ENCODE measurements at places on chromosomes 5 and 9.

DNA sequence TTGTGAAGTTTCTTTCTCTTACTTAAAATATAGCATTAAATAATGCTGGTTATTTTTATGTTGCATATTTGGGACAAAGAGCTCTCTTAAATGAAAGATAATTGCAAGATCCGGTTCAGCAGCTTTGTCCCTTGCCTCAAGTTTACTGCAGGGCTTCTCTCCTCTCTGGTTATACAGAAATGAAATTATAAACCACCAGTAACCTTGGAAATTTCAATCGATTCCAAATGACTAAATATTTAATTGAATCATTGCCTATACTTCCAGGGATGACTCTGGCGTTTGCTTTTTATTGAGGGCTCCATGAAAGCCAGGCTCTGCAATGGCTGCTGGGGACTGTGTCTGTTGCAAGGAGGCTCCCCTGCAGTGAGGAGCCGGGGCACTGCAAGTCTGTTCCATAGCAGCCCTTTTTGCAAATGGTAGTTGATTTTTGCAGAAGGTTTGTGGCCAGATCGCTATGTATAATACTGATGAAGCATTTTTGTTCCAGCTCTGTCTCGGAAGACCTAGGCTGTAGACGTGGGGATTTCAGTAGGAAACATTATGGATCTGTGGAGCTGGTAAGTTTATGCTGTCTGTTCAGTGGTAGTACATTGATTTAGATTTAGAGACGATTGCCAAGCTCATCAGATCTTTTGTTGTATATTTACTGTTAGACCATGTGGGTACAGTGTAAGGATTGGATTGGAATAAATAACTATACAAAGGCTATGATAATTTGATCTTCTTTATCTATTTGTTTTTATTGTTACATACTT lies at the start of gene GARNL3:
TSS of gene GARNL3 (plus strand) at position 313 of the 758 bp plus-strand sequence. CDS start at position 417, 104 bp downstream.
- DNase-seq = no peak

GRCh38 chr9:134889386-134890154 lies 9.0 kb downstream of the FCN2 start:
- peak; percentile 41 for DNase-seq

GRCh38 chr9:114806526-114806900 lies 674 bp upstream of the TNFSF15 start:
- DNase-seq = no peak

DNA sequence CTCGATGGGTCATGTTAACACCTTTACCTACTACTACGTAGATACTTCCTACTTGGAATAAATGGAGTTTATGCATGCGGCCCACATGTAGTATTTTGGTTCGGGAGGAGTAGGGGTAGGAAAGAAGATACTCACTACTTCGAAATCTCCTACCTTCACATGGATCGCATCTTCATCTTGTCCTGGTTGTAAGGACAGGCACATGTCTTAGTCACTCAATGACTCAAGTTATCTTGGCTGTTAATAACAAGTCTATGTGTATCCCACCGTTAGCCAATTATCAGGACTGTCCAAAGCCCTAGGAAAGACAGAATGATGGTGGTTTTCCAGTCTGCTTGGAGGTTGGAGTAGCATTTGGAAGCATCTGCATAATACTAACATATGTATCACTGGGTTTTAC lies 24.1 kb downstream of the CMYA5 start:
- DNase-seq = no peak

- DNase-seq = no peak
Observed at GRCh38 chr5:28084069-28084468, 1045.7 kb upstream of the CDH9 start.

DNA sequence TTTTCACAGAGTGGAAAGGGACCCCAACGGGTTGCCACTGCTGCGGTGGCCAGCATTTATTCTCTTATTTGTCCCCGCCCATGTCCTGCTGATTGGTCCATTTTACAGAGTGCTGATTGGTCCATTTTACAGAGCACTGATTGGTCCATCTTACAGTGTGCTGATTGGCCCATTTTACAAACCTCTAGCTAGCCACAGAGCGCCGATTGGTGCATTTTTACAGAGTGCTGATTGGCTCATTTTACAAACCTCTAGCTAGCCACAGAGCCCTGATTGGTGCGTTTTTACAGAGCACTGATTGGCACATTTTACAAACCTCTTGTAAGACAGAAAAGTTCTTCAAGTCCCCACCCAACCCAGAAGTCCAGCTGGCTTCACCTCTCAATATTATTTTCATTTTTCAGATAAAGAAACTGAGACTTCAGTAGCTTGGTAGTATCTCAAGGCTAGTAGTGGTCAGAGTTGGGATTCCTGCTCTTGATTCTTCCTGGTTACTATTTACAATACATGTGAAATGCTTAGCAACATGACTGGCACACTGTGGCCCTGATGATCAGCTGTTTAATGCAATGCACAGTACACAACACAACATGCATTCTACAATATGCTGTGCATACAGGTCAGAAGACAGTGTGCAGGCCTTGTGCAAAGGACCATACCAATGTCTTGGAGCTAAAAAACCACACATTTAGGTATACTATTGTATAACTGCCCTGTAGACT lies 63.6 kb upstream of the BOD1 start:
- no peak for DNase-seq

GRCh38 chr9:90013778-90014177 lies 409.0 kb downstream of the GADD45G start:
- DNase-seq = no peak

- no peak for DNase-seq
Observed at GRCh38 chr5:7589800-7590199, 193.9 kb downstream of the ADCY2 start.

- no peak for DNase-seq
Observed at GRCh38 chr5:142508591-142508990, 177.3 kb downstream of the FGF1 start.

- DNase-seq = no peak
Observed at GRCh38 chr5:39187831-39188731, 31.3 kb downstream of the FYB1 start.

GRCh38 chr9:133842174-133842573 lies 104.0 kb upstream of the SARDH start:
- DNase-seq = no peak

GRCh38 chr9:16718296-16718695 lies 152.2 kb downstream of the BNC2 start:
- DNase-seq = no peak

GRCh38 chr5:52577546-52577945 lies 210.2 kb upstream of the ITGA1 start:
- no peak for DNase-seq

DNA sequence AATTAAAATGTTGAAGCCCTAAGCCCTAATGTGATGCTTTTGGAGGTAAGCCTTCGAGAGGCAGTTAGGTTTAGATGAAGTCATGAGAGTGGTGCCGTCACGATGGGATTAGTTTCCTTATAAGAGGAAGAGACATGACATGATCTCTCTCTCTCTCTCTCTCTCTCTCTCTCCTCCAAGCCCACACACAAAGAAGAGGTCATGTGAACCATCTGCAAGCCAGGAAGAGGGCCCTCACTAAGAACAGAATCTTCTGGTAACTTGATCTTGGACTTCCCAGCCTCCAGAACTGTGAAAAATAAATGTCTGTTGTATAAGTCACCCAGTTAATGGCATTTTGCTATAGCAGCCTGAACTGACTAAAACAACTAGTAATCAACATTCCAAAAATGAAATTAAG lies 175.5 kb downstream of the GNA14 start:
- no peak for DNase-seq

DNA sequence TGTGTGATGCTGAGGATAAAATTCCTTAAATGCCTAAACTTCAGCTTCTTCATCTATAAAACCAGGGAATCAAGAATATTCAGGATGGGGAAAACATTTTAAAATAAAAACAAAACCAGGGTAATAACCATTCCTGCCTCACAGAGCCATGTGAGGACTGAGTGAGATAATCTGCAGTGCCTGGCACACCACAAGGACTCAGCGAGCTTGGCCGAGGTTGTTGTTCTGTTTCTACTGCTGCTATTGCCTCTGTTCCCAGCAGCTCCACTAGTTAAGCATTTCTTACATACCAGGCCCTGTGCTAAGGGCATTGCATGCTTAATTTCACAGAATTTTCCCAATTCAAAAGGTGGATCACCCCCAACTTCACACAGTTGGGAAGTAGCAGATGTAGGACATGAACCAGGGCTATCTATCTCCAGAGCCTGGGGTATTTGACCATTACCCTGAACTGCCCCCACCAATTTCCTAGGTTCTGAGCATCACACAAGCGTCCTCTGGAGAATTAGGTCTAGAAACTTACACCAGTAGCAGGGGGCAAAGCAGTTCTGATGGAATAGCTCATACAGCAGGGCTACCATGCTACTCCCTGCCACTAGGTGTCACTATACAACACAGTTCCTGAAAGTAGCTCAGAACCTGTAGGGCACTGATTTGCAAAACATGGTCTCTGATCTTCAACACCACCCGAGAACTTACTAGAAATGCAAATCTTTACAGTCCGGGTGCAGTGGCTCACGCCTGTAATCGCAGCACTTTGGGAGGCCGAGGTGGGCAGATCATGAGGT lies 74.3 kb downstream of the LRSAM1 start:
- DNase-seq = no peak

DNA sequence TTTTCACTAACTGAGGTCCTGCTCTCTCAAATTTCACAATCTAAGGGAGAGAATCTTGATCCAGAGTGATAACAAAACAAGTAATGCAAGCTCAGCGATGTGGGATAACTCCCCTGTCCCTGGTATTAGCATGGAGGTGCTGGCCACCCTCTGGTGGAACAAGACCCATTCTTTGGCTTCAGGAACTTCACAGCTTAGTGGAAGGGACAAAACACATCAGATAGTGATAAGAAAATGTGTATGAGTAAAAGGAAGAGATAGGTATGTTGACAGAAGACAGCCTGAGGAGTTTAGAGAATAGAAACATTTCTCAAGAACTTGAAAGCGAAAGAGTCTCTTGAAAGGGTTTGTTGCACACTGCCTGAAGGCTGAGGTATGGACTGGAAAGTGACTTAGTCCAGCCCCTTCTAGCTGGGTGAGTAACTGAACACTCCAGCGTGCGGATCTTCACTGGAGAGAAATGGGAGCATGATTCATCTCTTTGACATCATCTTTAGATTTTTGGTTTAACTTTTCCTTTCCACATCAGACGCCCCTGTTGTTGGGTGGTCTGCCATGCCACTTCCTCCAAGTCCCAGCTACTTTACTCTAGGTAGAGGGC lies 25.4 kb upstream of the ZSWIM6 start:
- DNase-seq = no peak

- peak; percentile 21 for DNase-seq
Observed at GRCh38 chr5:1542781-1543180, 19.0 kb upstream of the LPCAT1 start.

GRCh38 chr5:55483885-55484284 lies 50.9 kb downstream of the PLPP1 start:
- DNase-seq = no peak

DNA sequence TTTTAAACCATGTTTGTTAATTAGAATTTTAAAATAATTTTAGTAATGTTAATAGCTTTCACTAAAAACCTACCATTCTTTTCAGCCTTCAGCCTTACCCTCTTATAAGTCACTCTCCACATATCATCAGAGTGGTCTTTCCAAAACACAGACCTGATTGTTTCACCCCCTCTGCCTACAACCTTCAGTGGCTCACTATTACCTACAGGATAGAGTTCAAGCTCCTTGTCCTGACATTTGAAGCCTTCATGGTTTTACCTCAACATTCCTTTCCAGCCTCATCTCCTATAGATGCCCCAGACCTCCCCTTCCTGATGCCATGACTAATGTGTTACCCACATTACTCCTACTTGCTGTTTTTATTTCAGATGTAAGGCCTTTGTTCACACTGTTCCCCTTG lies 27.8 kb upstream of the STRBP start:
- no peak for DNase-seq

DNA sequence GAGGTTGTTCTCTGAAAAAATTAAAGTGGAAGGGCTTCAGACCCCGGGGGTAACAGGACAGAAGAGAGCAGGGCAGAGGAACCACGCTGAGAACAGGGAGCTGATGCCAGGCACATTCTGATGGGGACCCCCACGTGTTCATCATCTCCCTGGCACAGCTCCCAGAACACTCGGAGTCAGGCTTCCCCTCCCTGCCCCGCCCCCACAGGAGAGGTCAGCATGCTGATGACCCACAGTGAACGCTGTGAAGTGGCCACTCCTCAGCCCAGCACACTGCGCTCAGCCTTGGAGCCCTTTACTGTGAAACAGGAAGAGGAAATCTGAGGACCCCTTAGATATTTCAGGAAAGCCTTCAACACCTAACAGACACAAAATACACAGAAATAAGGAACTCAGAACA lies 16.4 kb downstream of the RETREG1 start:
- no peak for DNase-seq

- DNase-seq = no peak
Observed at GRCh38 chr5:128637031-128637430, 99.0 kb upstream of the FBN2 start.

GRCh38 chr9:98811051-98811650 lies 3.7 kb downstream of the GALNT12 start:
- DNase-seq = no peak

DNA sequence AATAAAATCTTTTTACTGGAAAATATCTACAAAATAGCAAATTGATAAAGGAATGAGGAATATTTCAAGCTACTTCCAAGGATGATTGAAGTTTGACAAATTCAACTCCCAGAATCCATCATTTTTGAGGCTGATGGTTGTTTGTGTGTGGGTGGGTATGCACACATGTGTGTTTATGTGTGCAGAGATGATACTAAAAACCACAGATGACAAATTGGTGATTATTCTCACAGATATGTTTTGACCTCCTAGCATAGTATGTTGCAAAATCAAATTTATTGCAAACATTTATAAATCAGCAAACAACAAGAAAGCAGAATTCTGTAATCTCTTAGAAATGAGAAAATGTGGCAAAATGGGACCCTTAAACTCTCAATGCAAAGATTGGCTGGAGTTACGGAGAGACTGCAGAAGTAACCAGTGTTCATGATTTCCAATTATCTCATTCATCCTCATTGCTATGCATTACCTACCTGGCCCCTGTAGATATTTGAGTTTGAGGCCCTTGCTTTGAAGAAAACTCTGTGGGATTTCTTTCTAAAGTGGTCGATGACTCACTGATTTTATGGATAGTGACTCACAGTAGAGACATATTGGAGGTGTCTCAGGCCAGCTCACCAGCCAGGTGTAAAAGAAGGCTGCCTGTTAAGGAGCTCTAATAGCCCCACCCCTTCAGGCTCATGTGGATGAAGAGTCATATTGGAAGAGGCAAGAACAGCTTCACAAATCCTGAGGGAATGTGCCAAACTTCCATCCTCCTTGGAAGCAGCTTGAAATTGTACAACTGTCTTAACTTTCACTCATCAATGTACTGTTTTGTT lies 44.6 kb upstream of the TMC1 start:
- DNase-seq = peak; percentile 60

GRCh38 chr9:129566563-129567266 lies 54.2 kb downstream of the C9orf50 start:
- no peak for DNase-seq

DNA sequence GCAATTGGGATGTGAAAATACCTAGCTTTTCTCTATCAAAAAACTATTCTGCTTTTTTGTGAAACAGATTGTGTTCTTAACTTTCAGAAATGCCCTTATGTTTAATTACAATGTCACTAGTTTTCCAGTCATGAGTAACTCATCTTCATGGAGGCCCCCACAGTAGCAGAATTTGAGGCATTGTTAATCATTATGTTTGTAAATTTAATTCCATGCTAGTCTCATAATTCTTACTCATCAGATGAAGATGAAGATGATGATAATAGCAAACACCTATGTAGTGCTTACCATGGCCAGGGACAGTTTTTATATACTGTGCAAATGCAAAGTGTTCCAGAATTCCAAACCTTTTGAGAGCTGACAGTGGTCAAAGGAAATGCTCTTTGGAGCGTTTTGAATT lies 27.7 kb upstream of the F2R start:
- DNase-seq = no peak

GRCh38 chr5:55610542-55610941 lies 75.8 kb upstream of the PLPP1 start:
- no peak for DNase-seq
